GDM1 (cell line): ENCODE measurements at places on chromosomes 2 and 18.

- DNase-seq = no peak
Observed at GRCh38 chr18:54130631-54131030, 93.8 kb downstream of the MBD2 start.

- DNase-seq = no peak
Observed at GRCh38 chr2:221312634-221313033, 259.5 kb downstream of the EPHA4 start.

DNA sequence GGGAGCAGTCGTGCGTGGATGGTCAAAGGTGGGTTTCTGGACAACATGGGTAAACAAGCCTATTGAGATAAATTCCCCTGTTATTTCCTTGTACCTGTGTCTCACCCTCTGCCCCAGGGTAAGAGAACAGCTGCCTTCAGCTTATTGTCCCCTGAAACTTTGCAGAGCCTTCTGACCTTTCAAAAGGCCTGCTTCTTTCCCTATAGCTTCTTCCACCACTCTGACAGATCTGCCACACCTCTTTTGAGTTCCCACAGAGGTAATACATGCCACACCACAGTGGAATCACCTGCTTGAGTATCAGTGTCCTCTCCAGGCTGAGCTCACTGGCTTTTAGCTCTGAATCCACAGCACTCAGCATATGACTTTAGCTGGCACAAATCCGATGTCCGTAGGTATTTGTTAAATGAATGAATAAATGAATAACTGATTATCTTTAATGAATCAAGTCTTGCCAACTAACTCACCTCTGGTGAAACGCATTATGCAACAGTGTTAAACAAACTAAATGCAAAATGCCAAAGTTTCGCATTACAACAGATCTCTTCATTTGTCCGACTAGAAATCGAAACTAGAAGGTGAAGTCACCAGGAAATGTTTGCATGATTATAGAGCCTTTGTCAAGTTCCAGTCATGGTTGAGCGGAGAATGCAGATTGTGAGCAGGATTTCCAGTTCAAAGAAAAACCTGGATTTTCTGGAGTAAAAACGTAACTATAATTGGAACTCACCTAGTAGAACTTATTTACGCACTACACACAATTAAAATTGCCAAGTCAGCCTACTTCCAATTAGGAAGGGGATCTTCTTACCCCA is 16.4 kb downstream of the DYNAP start:
- DNase-seq = no peak

DNA sequence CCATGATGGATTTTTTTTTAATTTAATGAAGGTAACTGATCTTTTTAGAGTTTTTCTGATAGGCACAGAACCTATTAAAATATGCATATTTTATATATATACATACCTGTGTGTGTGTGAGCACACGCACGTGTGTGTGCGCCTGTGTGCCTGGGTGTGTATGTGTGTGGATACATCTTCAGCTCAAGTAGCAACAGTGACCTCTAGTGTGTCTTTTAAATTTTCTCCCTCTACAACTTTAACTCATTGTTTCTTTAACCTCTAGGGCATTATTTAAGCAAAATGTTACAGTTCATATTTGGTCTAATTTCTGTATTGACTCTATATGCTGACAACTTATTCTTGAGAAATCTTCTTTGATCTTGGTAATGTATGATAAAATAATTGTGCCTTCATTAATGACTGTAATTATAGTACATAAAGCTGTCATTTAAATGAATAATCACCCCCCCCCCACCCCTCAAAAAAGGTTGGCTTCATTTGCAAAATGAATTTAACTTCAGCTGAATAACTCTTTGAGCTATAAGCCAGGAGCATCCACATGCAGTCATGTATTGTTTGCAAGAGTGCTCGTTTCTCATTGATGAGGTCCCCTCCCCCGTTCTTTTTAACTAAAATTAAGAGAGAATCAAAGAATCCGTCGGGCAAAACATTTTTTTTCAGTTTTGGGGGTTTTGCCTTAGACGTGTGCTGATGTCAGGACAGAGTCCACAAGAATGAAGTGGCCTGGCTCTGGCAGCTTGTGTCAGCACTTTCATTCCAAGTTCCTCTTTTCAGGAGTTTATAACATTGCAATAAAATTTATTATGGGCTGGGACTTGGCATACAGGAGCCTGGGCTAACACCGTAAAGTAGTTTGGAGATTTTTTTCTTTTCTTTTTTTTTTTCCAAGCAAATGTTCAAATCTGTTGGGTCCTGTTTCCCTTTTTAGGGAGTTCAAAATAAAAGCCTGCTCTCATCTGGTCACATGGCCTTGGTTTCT is 80.0 kb downstream of the ETAA1 start:
- no peak for DNase-seq

DNA sequence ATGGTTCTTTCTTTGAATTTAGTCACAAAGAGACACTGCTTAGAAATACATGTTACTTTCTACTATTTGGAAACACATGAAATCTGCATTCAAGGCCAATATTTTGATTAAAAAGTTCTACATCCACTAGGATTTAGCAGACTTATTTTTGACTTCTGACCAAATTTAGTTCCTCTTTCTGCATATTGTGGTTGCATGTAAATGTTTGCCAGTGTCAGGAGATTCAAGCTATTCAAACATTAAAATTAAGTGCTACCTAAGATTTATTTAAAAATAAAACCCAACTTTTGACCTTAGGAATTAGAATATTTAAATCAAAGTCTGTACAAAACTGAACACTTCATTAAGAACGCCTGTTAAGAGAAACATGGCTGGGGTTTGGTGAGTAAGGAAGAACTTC is 891.1 kb downstream of the CPS1 start:
- no peak for DNase-seq

DNA sequence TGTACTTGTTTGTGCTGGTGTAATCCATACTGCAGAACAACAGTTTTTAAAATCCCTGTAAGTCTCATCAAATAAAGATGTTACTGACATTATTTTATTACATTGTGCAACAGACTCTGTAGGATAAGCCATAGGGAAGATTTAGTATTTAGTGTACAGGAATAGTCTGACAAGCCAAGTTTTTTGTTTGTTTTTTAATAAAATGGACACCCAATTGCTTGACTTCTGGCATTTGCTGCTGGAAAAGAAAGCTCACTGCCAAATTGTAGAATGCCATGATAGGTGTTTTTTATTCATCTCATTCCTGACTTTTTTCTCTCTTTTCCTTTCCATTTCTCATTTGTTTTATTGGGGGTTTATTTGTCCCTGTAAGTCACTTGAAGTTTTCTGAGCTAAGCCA is 38.1 kb downstream of the SMARCAL1 start:
- DNase-seq = no peak

DNA sequence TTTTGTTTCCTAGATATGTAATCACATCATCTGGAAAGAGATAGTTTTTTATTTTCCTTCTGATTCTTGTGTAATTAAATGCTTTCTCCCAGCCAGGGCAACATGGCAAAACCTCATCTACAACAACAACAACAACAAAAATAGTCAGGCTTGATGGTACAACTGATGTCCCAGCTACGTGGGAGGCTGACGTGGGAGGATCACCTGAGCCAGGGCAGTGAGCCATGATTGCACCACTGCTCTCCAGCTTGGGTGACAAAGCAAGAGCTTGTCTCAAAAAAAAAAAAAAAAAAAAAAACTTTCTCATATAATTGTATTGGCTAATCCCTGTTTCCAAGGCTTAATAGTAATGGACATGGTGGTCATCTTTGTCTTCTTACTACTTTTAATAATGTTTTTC is 26.4 kb upstream of the PGAP1 start:
- DNase-seq = no peak

DNA sequence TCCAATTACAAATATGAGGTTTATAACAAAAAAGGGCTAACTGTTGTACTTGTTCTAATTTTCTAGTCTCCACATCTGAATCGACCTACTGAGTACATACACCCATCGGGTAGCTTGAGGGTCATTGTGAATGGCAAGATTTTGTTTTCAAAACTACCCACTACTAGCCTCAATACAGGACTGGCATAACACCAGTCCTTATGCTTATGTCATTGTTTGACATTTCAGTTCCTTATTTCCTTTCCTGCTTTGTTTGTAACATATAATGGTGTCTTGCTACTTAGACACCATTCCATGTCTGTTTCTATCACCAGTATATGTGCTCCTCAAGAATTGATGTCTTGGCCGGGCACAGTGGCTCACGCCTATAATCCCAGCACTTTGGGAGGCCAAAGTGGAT is 86.0 kb downstream of the EPHA4 start:
- no peak for DNase-seq

GRCh38 chr18:63186520-63187222 is 132.9 kb downstream of the BCL2 start:
- DNase-seq = no peak

DNA sequence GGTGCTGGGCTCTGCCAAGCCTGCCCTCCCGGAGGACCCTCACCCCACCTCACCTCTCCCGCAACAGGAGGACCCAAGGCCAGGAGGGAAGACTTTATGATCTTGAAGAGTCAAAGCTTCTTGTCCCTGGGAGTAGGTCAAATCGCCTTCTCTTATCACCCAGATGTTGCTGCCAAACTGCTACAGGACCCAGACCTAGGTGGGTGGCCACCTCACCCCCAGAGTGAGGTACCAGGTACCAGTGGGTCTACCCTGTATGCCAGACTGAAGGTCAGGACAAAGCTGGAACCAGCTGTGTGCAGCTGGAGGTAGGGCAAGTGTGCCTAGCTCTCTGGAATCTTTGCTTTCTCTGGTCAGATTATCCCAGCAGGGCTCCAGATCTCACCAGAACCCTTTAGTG is 197.2 kb downstream of the ZFP36L2 start:
- DNase-seq = no peak

- no peak for DNase-seq
Observed at GRCh38 chr18:56321470-56321869, 316.9 kb downstream of the TXNL1 start.

GRCh38 chr2:113281910-113282746 is 3.4 kb upstream of the PAX8 start:
- DNase-seq = no peak

DNA sequence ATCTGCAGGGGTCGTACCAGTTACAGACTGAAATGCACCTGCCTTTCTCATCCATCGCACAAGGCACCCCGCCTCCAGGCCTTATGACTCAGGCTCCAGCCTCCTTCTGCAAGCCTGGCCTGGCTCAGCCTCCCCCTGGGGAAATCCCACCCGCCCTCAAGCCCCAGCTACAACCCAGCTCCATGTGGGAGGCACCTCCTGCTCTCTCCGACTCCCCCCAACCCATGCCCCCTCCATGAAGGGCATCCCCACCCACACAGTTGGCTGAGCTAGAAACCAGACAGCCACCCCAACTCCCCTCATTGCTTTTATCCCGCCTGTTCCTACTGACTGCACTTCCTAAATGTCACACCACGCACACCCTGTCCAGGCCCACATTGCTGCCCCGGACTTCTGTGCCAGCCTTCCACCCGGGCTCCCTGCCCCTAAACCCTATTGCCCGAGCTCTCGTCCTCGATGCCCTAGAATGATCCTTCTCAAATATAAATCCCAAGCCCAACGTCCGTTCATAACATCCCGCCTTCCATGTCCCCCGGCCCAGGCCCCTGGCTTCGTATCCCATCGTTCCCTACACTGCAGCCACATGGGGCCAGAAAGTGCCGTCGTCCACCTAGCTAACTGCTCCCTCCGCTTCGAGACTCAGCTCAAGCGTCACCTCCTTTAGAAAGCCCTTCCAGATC is 9.9 kb downstream of the DNMT3A start:
- DNase-seq = no peak

DNA sequence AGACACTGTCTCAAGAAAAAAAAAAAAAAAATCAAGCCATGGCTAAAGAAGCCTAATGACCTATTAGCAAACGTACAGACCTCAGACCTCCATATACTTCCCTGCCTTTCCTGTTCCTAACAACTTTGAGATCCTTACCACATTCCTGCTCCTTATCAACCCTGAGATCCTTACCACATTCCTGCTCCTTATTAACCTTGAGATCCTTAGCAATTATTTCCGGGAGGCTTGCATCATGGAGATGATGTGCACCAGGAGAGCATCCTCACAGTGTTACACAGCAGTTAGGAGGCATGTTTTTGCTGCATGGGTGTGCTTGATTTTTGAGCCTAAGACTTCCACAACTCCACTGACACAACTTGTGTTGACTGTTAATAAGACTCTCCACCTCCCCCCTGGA is 54.6 kb upstream of the RASGRP3 start:
- no peak for DNase-seq
